Daoy (cell line): ENCODE measurements at places on chromosomes 16 and 17. TPM values are rescaled to one million over a fixed set of nuclear protein-coding genes. Genes with fewer than 3 reads are reported as not detected.

Gene SLC38A8
- total RNA-seq = not detected in 2 replicates

Gene ALOX15B
- not detected in 2 replicates for total RNA-seq

Gene TAOK1
- total RNA-seq = 26.7 and 27.5 TPM in 2 replicates

Gene ZNF205
- 6.6 and 10.5 TPM in 2 replicates for total RNA-seq

Gene TLCD2
- total RNA-seq = 0.17 and 0.71 TPM in 2 replicates

Gene SOX8
- 0.17 TPM in 1 of 2 replicates, not detected in the other for total RNA-seq

Gene SYT17
- total RNA-seq = 0.83 and 3.8 TPM in 2 replicates

GRCh38 chr17:28415886-28416285, 9.9 kb upstream of the SLC46A1 start:
- no peak for DNase-seq

- peak; percentile 87 for DNase-seq
These were observed 12.9 kb downstream of the ZNRF1 start for GRCh38 chr16:75011634-75012307.

DNA sequence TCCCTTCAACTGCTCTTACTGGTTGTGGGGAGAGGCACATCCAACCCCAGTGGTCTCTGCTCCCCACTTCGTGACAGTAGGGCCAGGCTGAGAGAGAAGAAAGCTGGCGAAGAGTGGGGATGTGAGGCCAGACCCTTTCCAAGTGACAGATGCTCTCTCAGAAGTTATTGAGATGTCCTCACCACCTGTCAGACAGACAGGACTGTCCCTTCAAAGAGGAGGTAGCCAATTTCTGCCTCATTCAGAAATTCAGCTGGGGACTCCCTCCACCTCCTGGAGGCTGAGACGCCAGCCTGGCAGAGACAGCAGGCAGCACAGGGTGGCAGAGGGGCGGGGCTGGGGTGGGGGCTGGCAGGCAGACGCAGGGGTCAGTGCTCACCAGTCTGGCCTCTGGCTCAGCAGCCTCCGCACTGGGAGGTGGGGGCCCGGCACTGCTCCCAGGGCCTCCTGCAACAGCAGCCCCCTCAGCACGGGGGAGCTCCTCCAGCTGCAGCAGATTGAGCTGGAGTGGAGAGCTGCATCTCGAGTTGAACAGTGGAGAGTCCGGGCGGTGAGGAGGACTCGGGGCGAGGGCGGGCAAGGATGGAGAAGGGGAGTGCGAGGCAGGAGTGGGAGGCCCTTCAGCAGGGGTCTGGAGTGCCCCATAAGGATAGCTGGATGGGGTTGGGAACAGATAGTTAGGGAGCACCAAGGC, 9.2 kb downstream of the PER1 start:
- no peak for DNase-seq

DNA sequence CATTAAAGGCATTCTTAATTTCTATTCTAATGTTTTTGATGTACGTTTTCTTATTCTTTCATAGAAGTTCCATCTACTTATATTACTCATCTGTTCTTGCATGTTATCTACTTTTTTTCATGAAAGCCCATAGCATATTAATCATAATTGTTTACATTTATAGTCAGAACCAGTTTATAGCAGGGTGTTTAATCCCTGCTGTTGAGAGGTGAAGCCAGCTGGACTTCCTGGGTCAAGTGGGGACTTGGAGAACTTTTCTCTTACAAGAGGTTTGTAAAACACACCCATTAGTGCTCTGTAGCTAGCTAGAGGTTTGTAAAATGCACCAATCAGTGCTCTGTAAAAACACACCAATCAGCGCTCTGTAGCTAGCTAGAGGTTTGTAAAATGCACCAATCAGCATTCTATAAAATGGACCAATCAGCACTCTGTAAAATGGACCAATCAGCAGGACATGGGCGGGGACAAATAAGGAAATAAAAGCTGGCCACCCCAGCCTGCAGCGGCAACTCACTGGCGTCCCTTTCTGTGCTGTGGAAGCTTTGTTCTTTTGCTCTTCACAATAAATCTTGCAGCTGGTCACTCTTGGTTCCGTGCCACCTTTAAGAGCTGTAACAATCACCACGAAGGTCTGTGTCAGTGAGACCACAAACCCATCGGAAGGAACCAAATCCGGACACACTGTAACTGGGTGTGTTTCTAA, 120.6 kb downstream of the TANC2 start:
- DNase-seq = no peak

- no peak for DNase-seq
These were observed 45.4 kb upstream of the ACSF3 start for GRCh38 chr16:89048090-89048725.

DNA sequence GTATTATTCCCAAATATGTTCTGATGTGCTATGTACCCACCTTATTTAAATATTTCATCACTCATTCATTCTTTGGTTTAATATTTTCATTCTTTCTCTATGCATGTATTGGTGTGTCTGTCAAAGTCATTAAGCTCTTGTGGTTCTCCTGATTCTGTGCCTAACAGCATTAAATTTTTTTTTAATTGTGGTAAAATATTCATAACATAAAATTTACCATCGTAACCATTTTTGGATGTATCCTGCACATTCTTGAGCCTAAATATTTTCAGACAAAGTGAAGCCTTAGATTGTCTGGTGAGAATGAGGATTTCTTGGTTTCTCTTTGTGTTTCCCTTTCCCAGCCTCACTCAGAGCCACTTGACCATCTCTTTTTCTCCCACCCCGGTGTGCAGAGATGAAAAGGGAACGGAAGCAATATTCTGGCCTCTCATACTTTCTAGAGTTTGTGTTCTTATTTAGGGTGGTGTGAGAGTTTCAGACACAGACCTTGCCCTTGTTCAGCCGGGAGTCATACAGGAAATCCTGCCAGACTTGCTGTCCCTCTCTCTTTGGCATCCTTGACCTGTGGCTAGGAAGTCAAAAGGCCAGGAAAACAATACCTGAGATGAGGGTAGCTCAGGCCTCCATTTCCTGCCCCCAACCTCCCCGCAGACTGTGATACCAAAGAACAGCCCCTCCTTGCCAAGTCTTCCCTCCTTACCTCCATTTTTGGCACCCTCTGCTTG, 4.9 kb downstream of the CCL5 start:
- no peak for DNase-seq

- no peak for DNase-seq
These were observed 6.8 kb downstream of the COTL1 start for GRCh38 chr16:84611041-84611440.

DNA sequence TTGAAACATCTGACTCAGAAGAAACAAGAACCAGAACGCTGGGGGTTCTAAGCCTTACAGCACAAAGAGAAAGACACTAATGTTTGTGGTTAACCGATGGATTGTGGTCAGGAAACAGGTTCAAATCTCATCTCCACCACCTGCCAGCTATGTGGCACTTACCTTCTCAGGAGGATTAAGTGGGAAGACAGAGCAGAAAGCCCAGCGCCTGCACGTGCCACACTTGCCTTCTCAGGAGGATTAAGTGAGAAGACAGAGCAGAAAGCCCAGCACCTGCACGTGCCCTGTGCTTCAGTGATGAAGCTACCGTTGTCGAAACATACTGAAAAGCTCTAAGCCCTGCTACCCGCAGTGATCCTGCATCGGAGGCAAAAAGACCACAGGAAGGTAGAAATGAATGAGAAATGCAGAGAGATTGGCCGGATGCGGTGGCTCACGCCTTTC, 90.6 kb downstream of the NXN start:
- peak; percentile 44 for DNase-seq

DNA sequence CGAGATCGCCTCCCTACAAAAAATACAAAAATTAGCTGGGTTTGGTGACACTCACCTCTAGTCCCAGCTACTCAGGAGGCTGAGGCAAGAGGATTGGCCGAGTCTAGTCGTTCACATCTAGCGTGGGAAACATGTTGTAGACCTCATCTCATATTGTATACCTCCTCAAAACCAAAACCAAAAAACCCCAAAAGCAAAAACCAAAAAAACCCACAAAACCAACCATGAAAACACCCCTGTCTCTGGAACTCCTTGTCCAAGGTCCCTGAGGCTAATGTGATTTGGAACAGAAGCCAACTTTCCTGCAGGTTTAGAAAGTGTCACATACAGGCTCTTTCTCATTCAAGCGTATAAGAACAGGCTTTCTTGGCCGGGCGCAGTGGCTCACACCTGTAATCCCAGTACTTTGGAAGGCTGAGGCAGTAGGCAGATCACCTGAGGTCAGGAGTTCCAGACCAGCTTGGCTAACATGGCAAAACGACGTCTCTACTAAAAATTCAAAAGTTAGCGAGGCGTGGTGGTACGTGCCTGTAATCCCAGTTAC, 29.0 kb downstream of the RAB11FIP3 start:
- no peak for DNase-seq
